ENCODE measurements at places on chromosomes 11 and 22.

GRCh38 chr11:132093536-132094259 is 723.3 kb downstream of the NTM start:
- DNase-seq: no peak

DNA sequence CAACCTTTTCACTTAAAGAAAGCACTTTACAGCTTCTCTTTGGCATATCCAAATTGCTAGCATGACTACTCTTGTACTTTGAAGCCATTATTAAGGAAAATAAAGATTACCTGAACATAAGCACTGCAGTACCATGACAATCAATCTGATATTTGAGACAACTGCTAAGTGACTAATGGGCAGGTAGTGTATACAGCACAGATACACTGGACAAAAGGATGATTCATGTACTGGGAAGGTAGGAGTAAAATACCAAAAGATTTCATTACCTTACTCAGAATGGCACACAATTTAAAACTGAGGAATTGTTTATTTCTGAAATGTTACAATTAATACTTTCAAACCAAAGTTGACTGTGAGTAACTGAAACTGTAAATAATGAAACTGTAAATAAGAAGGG is 1054.3 kb upstream of the TENM4 start:
- no peak for DNase-seq

GRCh38 chr11:118633979-118634378 is 26.6 kb downstream of the PHLDB1 start:
- DNase-seq: no peak

DNA sequence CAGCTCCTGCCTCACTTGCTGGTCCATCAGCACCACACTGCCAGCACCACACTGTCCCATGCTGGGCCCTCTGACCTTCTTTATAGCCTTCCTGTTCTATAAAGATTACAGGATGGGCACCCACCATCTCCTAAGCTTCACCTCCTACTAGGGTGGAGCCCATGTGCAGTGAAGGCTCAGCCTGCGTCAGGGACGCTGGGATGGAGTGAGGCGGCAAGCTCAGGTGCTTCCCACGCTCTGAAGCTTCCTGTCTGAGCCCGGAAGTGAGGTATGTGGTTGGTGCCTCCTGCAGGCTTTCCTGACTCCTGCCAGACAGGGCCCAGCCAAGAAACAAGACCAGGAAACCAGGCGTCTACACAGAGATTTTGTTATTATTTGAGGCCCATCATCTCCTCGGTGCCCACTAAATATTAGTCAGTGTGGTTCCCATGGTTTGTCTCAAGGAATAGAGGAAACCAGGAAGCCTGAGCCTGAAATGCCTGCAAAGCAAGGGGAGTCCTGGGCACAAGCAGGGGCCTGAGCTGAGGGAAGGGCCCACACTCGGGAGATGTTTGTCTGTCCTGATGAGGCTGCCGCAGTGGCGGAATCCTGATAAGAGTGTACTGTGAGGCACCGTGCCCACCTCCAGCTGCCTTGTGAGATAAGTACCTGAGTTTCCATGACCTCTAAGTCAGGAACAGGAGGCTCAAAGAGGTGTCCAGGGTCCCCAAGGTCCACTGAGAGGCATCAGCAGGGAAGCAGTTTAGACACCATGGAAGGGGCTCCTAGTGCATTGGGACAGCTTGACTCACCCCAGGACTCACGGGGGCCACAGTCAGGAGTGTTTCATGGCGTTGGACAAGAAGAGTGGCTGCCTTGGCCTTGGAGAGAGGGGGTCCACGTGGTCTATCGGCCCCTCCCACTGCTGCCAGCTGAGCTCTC is 22.0 kb downstream of the RSPH14 start:
- DNase-seq: no peak

DNA sequence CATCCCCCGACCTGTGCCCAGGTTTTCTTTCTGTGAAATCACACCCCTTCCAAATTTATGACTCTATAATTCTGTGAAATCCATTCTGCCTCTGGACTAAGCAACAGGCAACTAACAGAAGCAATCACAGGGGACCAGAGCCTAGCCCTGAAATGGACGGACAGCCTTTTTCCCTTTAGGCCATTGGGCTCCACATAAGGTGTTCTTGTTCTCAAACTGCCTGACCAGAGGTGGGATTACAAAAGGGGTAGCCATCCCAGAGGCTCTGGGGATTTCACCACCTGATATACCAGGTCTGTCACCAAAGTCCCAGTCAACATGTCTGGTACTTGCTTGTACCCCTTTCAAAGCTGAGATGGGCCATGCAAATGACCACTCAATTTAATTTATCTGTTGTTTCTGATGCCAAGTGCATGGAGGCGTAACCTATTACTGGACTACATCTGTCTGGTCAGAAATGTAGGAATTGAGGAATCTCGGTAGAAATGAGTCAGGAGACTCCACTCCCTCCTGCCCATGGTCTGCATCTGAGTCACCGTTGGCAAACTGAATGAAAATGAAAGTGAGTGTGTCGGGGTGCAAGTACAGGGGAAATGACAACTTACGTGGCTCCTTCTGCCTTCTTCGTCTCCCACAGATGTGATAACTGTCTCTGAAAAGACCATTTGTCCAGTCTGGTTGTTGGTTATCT is 10.2 kb downstream of the DKK3 start:
- DNase-seq: no peak

DNA sequence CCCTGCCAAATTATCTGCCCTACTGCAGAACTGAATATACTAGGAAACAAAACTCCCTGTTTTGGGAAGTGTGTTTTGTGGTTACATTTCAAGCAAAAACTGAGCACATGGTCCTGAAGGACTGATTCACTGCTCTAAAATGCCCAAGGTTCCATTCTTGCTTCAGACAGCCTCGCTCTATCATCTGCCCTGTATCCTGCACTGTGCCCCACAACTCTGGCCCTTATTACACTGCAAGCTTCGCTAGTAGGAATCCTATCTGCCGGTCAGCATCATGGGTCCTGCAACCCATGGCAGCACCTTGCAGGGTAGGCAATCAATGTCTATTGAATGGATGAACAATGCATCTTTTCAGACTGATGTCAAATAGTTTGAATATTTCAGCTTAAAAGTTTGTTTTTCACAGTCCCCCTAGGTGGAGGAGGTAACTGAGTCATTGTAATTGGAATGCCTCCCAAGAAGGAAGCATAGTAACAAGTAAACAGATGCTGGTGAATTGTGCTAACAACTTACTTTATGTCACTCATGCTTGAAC is 21.3 kb downstream of the LAYN start:
- no peak for DNase-seq

DNA sequence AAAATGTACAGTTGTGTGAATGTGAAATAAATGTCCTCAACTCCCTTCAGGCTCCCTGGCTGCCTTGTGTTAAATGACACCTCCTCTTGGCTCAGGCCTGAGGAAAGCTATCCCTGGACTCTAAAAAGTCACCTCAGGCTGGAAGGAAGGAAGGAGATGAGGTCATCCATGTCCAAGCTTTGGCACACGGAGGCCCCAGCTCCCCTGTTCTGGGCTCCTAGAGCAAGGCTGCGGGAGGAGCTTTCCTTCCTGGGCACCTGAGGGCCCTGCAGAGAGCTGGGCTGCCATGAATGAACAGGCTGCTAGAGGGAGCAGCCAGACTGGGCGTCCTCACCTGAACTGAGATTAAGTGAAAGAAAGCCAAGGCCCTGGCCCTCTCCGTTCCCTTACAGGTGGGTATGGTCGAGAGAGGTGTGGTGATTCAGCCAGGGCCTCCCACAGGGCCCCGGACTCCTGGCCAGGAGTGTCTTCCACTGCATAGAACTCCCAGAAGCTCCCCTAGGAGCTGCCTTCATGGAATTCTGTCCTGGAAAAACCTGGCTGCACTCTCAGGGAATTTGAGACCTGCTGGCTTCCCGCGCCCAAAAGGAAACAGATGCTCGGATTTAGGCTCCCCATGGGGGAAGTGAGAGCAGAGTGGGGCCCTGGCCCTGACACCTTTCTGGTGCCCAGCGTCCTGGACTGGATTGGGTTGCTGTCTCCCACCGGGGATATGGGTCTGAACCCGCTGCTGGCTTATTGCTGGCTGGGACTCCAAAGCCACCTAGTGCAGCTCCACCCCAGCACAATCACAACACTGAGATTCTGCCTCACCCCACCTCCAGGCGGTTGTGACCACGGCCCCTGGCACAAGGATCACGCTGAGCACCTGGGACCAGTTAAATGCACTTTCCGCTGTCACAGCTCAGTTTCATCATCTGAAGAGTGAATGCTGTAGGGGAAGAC is 22.2 kb downstream of the MYBPC3 start:
- DNase-seq: no peak

DNA sequence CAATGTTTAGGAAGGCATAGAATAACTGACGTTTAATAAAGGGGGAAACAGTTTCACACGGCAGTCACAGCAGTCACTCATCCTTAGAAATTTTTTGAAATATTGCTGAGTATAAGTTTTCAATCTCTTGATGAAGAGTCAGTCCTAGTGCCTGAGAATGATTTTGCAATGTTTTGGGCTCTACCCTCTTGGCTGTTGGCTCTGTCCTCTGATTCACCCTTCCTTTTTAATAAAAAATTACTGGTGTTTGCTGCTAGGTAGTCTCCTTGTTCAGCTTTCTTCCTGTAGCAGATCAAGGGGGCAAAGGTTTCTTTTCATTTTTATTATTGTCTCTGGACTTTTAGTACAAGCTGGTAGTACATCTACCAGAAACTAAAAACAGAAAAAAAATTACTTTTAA is 194.3 kb upstream of the ANO3 start:
- DNase-seq: no peak

DNA sequence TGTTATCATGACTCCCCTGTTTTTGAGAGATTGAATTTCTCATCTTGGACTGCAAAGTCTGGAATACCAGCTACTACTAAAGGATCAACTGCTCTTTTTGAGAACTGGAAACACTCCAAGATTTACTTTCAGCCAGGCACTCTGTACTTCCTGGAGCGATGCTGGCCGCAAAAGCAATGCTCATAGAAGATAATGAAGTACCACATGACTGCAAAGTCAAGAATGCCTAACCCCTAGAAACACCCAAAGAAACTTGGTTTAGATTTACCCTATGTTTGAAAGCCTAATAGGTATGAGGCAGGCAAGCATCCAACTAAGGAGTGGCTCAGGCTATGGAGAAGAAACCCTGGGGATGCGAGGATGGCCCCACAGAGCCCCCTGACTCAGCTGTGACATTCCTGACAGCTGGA is 47.7 kb upstream of the ARHGAP20 start:
- no peak for DNase-seq

- no peak for DNase-seq
These were observed 125.0 kb upstream of the NARS2 start for GRCh38 chr11:78699609-78700135.

DNA sequence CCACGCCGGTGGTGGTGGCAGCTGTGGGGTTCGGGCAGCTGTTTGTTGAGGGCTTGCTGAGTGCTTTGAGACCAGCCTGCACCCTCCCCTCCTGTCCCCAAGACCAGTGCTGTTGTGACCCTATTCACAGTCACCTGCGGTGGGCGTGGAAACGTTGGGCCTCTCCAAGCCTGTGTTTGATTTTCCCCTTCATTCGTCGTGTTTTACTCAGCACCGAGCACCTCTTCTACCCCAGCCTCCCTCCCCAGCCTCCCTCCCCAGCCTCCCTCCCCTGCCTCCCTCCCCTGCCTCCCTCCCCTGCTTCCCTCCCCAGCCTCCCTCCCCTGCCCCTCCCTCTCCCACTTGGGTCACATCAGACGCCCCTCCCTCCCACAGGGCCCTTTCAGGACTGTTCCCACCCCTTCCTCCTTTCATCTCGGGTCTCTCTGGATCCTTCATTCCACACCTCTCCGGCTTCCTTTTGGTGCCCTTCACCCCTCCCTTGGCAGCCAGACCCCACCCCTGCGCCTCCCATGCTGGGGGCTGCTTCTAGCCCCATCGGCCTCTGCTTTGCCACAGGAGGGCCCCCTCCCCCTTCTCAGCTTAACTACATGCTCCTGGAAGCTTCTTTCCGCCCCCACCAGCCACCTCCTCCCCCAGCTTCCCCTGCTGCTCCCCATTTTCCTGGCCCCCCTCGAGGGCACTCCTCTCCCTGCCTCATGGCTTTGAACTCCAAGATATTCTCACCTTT is 14.8 kb downstream of the FRMD8 start:
- no peak for DNase-seq

GRCh38 chr11:31875866-31876560 is 64.9 kb upstream of the PAX6 start:
- DNase-seq: no peak

- no peak for DNase-seq
These were observed 1038.5 kb downstream of the NTM start for GRCh38 chr11:132408877-132409276.

GRCh38 chr22:33054001-33054675 is 4.0 kb downstream of the SYN3 start:
- DNase-seq: no peak

- DNase-seq: no peak
These were observed 133.6 kb upstream of the C11orf58 start for GRCh38 chr11:16604794-16605388.

DNA sequence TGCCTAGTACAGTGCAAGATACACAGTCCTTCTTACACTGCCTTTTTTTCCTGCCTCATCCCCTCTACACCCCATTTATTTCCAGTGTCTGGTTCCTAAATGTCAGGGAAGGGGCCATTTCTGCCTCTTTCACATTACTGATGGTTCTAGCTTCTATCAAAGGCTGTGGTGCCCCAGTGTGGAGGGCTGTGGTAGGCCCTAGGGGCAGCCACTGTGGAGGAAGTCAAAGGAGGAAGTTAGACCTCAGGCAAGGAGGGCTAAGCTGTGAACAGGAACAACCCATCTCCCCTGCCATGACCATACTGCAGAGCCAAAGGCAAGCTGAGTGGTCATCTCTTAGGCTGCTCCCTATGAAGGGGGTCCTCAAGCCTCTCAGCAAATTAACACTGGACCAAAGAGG is 81.9 kb upstream of the CRTAM start:
- DNase-seq: no peak

DNA sequence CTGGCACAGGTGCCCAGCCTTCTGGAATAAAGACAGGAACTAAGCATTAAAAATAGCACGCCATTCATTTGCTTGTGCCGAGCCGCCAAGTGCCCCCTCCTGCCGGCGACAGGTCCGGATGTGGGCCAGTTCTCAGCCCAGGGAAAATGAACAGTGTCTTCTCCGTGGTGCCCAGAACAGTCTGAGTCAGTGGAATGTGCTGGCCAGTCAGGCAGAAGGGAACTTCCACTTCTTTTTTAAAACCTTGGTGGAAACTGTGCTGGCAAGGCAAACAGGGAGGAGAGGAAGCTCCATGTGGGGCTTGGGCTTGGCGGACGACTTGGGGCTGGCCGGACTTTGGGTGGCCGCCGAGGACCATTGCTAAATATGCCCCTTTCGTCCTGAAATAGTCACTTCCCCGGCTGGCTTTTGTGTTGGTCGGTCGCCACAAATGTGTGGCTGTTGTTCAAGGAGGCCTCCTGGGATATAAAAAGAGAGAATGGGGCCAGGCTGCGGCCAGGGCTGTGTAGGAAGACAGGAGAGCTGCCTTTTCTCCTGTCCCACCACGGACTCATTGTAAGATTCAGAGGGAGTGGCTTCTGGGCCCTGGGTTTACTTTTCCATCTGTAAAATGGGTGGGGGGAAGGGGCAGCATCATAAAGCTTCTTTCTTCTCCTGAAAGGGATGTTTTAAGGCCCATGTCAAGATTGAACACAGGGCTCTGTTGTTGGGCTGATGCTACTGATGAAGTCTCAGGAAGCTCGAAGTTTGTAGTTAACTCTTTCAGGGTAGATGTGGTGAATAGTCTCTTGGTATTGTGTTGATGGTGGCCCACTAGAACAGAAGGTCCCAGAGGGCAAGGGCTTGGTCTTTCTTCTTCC is 101.0 kb downstream of the PTPRJ start:
- no peak for DNase-seq

All from stimulated activated CD8-positive, alpha-beta memory T cell treated with anti-CD3 and anti-CD28 coated beads, Interleukin-4, amount 100 ng/mL, for 4 hours (primary cell).